ENCODE measurements at places on chromosomes 7 and 10.

DNA sequence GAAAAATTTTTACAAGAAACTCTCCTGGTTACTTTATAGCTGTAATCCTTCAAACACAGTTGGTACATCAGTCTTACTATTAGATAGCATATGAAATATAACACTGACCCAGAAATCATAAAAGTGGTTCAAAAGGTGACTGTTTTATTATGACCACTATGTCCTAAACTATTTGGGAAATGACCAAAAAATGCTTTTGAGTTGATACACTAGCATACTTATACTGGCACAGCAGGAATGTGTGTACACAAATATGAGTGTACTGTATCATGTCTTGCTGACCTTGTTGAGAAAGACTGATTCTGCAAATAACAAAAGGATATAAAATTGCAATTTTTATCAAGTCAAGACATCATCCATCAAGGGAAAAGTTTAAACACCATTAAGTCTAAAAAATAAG, 24.3 kb downstream of the CSTF2T start:
- DNase-seq = no peak

DNA sequence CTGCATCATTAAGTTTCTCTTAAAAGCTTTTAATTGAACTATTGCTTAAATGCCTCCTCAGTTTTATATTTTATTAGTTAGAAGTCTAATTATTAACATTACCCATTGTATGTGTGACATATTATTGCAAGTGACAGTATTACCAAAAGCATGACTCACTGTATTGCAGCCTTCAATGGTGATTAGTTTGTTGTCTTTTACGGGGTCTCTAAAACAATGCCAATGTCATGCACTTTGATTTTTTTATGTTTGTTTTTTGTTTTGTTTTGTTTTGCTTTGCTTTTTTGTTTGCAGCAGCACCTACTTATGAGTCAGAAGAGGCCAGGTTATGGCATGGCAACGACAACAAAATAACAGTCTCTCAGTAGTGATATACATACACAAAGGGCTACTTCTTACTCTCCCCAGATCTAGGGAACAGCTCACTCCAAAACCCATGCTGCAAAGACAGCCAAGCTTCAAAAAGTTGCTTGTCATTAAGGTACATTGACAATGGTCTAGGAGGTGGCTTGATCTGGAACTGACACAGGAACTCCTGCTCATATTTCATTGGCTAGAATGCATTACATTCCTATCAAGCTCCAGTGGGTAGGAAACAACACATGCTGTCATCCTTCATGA, 293.7 kb upstream of the POM121L12 start:
- no peak for DNase-seq

DNA sequence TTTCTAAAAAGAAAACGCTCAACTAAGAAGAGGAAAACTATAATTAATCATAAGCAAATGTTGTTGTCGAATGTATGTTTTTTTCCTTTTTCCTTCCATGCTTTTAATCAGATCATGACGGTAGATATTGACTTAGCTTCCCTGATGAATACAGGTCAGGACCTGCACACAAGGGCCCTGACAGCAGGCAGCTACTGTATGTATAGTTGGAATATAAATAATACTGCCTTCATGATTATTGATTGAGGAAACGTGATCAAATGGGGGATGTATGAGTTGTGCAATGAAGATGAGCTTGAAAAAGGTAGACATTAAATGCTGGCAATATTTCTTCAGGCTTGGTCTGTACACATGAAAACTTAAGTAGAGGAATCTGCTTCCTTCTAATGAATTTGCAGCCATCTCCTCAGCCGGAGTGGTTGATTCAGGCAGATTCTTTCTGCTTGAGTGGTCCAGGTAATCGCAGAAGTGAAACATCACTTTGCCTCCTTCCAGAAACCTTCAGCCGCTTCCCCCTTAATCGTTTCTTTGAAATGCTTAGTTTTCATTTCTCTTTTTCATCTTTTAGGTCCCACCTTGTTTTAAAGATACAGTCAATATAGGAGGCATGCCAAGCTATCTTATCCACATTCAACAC, 656.5 kb downstream of the SDK1 start:
- no peak for DNase-seq

DNA sequence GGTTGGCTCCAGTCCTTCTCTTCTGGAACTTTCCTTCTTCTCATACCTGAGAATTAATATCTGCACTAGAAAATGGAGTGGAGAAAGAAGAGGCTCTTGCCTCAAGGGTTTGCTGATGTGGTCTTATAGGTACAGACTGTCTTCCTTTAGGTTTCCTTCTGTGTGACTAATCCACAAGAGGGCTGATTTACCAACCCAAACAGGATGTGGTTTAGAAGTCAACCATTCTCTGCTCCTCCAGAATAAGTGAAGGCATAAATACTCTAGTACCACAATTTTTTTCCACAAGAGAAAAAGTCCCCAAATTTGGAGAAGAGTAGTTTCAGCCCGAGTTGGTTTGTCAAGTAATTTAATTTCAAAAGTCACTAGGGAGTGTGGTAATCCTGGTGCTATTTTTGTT, 85.8 kb downstream of the NRP1 start:
- DNase-seq = no peak

DNA sequence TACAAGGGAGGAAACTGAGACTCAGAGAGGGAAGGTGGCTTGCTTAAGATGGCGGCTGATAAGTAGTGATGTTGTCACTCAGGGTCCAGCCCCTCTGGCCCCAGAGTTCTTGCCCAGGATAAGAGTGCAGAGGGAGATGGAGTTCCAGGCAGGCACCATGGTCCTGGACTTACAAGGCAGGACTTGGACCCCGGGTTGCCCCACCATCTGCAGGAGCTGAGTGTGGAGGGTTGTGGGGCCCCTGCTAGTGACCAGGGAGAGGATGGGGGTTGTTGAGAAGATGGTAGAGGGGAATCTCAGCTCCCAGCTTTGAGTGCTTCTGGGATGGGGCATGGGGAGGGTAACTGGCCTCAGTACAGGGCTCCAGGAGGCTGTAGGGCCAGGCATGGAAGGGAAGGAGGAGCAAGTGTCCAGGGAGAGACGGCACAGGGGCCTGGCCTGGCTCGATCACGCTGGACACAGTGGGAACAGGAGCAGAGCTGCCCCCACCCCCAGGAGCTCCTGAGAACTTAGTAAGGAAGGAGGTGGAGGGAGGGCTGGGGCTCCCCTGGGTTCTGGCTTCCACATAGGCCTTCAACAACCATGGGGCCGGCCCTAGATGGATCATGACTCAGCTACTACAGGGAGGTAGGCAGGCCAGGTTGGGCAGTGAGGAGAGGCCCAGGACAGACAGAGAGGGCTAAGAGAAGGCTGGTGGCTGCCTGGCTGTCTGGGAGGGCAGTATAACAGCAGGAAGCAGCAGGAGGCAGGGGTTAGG, 28.2 kb downstream of the PPIF start:
- DNase-seq = no peak

- DNase-seq = no peak
These were observed 346.9 kb downstream of the RNLS start for GRCh38 chr10:88236121-88236743.

GRCh38 chr7:10655031-10655430, 318.6 kb upstream of the PHF14 start:
- DNase-seq = no peak

GRCh38 chr7:122885583-122886356, 490 bp downstream of the CADPS2 start:
- peak; percentile 55 for DNase-seq

All from ovary (tissue), 10 donors.